ENCODE measurements at places on chromosomes 2 and 18. TPM values are rescaled to one million over a fixed set of nuclear protein-coding genes. Genes with fewer than 3 reads are reported as not detected.

HOXD8 gene
- 8.6 TPM for total RNA-seq

GRCh38 chr2:105398336-105399206 is at the start of gene FHL2:
FHL2 (minus strand) TSS chr2:105399051; CDS start chr2:105386516, 12,535 bp downstream.
- H3K36me3 ChIP-seq = 0 out of 2 replicates have a peak, but pooled peaks cover 2% of the 10 kb centered on the region
- peak within 1 kb of the TSS; percentile 72 for H3K27ac ChIP-seq
- H3K4me1 ChIP-seq = peaks cover 10% of the 10 kb centered on the region
- H3K27me3 ChIP-seq = no peaks in the 10 kb centered on the region

DNA sequence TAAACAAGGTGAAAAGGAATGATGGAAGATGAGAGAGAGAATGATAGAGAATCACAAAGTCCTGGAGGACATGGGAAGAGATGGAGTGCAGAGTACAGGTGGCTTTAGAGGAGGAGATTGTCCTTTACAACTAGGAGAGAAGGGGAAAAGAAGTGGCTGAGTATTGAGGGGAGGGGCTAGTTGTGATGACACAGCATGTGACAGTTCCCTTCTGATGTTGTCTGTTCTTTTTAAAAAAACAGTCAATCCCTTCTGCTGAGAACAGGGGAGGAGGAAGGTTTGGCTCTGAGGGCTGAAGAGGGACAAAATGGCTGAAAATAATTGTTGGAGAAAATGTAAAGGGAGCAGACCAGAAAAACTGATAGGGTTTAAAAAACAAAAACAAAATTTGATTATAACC is 44.0 kb downstream of the STEAP3 start:
- H3K27ac ChIP-seq = no peak overlapping the region
- no peak for DNase-seq
- H3K4me1 ChIP-seq = no peaks in the 10 kb centered on the region
- no peaks in the 10 kb centered on the region for H3K36me3 ChIP-seq
- H3K4me3 ChIP-seq = no peak overlapping the region

DNA sequence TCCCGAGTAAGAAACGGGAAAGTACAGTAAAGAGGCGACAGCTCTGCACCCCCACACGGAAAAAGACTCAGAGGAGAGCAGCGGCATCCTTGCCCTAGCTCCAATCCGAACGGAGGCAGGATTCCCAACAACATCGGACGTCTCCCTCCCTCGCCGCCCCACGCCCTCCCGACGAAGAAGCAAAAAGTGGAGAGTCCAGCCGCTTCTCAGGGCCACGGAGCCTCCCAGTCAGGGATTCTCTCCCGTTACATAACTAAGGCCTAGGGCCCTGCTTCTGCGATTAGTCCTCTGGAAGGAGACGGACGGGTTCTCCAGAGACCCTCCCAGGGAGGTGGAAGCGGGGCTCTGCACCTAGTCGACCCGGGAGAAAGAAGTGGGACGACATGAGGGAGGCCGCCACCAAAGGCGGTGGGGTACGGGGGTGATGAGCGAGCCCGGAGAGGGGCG is 587 bp downstream of the SUMO1 start:
- H3K4me3 ChIP-seq = peak overlapping the region; percentile 76
- peaks cover 7% of the 10 kb centered on the region for H3K36me3 ChIP-seq
- H3K27ac ChIP-seq = peak overlapping the region; percentile 46

CKAP2L gene
- 33.7 TPM for total RNA-seq

All from SJCRH30 (cell line).